ENCODE measurements at places on chromosomes 16 and 17.

DNA sequence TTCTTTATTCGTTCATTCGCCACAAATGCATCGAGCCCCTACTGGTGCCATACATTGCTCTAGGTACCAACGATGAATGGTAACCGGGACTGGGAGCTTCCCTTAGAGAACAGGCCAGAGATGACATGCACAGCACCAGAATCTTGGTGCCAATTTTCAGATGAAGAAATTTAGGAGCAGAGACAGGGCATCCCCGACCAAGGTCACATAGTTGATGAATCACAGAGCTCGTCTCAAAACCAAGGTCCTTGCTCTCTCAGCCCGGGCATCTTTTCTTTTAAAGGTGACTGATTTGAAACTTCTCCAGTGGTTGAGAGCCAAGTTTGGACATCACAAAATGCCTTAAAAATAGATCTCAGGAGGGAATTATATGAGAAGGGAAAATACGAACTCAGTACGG lies 73.2 kb upstream of the C16orf82 start:
- DNase-seq = no peak

- no peak for DNase-seq
Measured at GRCh38 chr17:1197781-1198490, 18.2 kb upstream of the ABR start.

- peak; percentile 94 for DNase-seq
Measured at GRCh38 chr16:19696961-19697360, 21.1 kb downstream of the KNOP1 start.

DNA sequence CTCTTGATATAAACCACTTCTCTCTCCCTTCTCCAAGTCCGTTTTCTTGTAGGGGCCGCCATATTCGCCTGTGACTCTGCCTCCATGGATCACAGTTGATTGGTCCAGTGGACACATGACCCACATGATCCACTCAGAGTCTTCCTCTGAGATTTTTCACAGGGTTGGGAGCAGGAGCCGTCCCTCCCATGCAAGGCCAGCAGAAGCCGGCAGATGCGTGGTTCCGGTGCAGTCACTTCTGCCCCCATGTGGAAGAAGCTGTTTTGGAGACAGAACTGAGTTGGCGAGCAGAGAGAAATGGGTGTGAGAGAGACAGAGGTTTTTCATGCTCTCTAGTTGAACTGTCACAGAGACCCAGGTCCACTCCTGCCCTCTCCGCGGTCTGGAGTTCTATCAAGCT lies 83.3 kb downstream of the C16orf95 start:
- no peak for DNase-seq

DNA sequence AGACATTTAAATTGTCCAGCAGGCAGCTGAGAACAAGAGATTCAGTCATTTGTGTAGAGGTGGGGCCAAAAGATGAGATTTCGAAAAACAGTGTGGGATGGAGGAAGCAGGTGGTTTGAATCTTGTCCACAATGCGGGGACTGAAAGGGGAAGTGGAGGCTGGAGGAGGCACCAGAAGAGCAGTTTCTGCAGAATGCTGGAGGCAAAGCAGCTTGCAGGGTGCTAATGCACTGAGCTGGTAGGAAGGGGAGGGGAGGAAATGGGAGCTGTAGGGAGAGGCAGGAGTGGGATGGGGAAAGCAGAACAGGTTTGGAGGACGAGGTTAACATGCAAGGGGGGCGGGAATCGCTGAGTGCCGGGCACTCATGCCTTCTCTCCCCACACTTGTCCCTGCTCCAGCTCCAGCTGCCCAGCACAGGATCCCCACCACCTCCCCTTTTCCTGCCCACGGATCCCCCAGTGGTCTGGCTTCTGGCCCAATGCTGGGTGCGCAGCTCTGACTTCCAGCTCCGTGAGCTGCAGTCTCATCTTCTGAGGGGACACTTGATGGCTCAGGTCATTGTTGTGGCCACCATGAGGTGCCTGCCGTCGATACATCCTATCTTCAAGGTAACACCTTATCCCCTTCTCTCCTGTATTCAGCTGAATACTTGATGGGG lies 9.4 kb downstream of the C17orf100 start:
- no peak for DNase-seq

DNA sequence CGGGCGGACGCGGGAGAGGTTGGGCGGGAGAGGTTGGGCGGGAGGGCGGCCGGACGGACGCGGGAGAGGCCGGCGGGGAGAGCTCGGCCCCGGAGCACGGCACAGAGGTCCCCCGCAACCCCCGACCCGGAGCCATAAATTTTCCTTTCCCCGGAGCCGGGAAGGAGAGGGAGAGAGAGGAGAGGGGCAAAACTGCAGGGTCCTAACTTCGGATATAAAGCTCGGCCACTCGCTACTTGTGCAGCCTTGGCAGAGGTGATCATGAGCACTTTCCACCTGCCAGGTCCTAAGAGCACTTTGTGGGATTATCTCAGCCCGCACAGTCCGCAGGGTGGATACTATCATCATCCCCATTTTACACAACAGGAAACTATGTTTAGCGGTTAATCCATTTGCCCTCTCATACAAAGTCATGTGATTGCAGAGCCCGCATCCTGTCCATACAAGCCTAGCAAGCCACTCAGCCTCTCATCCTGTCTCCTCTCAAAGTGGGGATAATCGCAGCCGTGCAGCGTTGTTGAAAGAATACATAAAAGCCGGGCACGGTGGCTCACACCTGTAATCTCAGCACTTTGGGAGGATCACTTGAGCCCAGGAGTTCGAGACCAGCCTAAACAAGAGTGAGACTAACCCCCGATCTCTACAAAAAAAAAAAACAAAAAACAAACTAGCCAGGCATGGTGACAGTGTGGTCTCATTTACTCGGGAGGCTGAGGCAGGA lies 780 bp upstream of the DCAKD start:
- peak; percentile 54 for DNase-seq

DNA sequence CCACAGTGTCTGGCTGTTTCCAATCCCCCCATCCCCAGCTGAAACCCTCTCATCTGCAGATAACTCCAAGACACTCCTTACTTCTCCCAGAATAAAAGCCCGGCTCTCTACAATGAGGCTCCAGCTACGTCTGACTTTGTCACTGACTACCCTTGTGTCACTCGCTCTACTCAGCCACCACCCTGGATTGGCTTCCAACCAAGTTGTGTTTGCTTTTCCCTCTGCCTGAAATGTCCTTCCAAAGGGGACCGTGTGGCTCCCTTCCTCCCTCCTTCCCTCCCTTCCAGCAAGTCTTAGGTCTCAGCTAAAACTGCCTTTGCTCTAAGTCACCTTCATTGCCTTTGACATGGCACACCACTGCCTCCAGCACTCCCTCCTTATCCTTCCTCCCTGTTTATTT lies 42.8 kb downstream of the CDH1 start:
- DNase-seq = no peak

GRCh38 chr16:51405361-51405760 lies 254.3 kb upstream of the SALL1 start:
- DNase-seq = no peak

DNA sequence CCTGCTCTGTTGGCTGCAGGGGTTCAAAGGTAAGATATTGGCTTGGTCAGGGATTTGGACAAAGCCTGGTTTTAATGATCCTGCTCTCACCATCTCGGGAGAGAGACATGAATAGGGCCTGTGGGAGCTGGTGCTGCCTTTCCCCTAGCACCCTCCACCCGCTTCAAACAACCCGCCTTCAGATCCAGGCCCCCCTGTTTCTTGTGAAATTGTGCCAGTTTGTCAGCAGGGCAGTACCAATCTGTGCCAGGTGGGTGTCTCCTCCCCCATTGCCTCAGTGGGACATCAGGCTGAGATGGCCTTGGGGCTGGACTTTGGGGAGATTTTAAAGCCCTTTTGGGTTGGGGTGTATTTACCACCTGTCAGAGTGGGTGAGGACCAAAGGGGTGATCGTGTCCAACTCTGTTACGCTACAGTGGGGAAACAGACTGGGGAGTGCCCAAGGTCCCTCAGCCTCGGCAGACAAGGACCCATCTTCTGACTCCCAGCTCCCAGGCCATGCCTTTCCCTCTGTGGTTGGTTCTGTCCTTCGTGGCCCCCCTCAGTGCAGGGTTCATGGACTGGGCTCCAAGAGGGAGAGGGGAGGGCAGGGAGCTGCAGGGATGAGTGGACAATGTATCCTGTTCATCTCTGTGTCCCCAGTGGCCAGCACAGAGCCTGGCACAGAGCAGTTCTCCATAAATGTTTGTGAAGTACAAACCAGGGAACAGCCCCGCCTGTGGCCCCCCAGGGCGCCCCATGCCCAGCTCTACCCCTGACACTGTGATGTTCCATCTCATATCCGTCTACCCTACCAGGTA lies 3.3 kb downstream of the ARHGAP23 start:
- no peak for DNase-seq

DNA sequence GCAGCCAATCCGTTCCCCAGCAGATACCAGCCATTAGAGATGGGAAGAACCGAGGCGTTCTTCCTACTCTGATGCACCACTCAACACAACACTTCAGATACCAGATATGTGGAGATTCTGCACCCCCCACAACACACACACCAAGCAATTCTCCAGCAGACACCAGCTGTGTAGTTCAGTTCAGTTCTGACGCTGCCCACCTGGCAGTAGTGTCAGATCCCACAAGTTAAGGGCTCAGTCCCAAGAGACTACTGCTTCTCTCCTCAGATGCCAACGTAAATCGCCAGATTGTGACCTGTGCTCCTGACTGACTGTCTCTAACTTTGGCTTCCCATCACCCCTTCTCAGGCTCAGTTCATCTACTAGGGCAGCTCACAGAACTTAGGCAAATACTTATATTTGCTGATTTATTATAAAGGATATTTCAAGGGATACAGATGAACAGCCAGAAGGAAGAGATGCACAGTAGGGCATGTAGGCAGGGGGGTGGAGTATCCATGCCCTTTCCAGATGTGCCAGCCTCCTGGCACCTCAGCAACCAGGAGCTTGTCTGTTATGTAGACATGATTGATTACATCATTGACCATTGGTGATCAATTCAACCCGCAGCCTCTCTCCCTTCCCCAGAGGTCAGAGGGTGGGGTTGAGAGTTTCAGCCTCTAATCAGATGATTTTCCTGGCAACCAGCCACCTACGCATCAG lies 110.6 kb downstream of the PRKCA start:
- peak; percentile 5 for DNase-seq

DNA sequence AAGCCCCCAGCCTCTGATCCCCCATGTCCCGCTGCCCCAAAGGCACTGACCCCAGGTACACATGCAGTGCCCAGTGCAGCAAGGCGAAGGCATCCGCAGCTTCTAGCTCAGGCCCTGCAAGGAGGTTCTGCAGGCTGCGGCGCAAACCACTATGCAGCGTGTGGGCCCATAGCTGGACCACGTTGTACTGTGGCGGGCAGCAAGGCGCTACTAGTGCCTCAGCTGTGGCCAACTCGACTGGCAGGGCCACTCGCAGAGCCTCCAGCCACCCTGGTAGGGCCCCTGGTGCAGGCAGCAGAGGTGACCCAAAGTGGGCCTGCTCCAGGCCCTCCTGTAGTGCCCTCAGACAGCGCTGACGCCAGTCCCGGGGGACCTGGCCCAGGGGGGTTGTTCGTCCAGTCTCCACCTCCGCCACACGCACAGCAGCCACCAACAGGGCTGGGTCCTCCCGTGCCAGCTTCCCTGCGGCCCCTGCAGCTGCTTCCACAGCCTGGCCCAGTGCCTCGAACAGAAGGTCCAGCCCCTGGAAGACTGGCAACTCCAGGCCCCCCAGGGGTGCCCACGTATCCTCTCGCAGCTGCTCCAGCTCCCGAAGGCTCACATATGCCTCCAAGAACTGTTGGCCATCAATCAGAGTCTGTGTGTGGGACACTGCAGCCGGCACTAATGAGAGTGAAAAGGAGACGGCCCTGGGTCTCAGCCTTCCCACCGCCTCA lies 2.6 kb downstream of the EXOC3L1 start:
- peak; percentile 8 for DNase-seq

GRCh38 chr17:81414756-81415516 lies 19.7 kb downstream of the BAHCC1 start:
- DNase-seq = peak; percentile 77

GRCh38 chr17:76820039-76820438 lies 48.2 kb upstream of the MGAT5B start:
- peak; percentile 97 for DNase-seq

GRCh38 chr17:65015855-65016254 lies 40.7 kb downstream of the GNA13 start:
- DNase-seq = no peak

- no peak for DNase-seq
Measured at GRCh38 chr17:69066482-69066881, 5.8 kb upstream of the ABCA9 start.

GRCh38 chr16:71421911-71422310 lies 19.9 kb downstream of the TLE7 start:
- DNase-seq = no peak

- no peak for DNase-seq
Measured at GRCh38 chr16:51877686-51878085, 669.3 kb downstream of the TOX3 start.

GRCh38 chr16:47581114-47581513 lies 120.0 kb downstream of the PHKB start:
- no peak for DNase-seq

DNA sequence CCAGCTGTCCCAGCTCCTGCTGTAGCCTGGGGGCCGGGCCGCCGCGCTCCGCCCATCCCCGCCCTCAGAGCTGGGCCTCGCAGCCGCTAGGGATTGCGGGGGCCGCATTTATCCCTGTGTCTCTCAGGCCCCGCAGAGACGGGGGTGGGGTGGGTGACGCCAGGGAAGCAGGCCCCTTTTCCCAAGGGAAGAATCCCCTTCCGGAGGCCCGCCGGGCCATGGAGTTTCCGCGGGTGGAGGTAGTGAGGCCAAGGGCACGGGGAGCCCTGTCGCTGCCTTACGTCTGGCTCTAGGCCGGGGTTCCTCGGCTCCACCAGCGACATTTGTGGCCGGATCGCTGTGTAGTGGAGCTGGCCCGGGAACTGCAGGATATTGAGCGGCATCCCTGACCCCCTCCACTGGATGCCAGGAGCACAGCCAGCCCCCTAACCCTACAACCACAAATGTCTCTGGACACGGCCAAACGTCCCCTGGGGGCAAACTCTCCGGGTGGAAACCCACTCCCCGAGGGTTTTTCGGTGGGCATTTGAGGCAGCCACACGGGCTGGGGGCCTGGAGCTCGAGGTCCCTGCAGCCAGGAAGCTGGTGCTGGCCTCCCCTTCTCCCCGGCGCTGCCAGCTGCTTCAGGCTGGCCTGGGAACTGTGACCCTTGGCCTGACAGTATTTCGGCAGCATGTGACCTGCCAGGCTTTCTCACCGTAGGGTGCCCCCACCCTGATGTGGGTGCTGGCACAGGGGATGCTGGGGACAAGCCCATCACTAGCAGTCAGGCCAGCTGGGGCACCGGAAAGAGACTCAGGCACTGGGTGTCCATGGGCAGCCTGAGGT lies 12.0 kb upstream of the CD300A start:
- DNase-seq = peak; percentile 84

- DNase-seq = peak; percentile 33
Measured at GRCh38 chr17:73595479-73595878, 48.8 kb downstream of the SDK2 start.
